ENCODE measurements at places on chromosomes 11 and 22.
A peak's percentile ranks its signal among the peaks of the same experiment; 100 is the strongest.

DNA sequence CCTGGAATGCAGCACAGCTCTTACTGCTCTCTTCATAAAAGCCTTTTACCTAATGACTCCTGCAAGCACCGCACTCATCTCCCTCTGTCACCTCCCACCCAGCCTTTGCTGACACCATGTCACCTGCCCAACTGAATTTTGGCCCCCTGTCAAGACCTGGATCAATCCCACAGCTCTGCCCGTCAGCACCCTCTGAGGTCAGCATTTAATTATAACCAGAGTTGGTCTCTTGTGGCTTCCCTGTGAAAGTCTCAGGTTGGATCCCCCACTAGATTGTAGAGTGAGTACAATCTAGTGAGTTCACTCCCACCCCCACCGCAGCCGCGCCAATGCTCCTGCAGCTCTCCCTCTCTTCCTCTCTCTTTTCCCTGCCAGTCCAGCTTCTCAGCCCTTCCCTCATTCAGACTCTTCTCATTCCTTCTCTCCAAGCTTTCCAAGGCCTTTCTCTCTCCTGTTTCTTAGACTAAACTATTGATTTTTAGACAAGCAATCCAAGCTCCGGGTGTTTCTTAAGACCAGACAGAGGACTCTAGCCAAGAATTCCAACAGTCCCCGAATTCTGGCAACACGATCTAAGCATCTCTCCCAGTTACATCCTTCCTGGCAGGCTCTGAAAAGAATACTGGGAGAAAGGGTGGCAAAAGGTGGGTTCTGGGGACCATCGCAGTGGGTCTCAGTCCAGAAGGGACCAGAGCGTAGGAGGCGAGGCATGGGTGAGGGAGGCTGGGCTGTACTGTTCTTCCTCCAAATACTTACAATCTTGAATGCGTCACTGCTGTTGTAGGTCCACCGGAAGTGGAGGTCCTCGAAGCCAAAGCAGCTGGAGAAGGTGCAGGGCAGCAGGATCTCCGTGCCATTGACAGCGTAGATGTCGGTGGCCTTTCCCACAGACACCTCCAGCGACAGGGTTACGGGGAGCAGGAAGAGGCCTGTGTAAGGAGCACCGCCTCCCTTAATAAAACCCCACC, 8.0 kb downstream of the SCN4B start:
- peak; percentile 30 for DNase-seq

- no peak for DNase-seq
Observed at GRCh38 chr11:5297721-5298323, 3.9 kb downstream of the OR51B4 start.

DNA sequence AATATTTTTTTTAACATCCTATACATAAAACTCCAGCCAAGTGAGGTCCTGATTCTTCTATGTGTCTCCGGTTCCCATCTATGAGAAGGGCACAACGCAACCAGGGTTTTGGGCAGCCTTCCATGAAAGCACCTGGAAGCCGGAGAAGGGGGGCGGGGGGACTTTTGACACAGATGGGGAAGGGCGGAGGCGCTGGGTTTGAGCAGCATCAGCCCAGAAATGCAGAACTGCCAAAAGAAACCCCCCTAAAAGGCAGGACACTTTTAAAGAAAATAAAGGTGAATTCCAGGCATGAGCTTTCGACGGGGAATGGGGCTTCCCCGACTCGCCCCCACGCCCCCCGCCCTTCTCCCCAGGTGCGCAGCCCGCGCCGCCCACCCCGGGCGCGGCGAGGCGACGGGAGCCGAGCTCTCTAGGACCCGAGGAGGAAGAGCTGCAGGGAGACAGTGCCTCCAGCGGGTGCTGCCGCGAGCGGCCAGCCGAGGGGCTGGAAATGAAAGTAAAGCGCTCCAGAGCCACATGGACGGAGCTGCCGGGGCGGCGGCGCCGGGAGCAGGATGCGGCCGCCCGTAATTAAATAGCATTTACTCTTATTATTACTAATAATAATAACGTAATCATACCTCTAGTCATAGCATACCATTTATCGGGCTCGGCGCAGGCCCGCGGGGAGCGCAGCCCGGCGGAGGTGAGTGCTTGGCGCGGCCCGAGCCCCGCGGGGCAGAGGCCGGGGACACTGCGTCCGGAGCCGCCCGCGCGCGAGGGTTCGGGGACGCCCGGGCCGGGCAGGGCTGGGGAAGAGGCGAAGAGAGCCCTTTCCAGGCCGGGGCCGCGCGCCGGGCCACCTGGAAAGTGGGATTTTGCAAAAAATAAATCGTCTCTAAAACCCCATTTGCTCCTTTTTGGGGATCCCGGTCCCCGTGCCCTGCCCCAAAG, at the start of gene ZC3H7B:
ZC3H7B (plus strand) TSS at position 441 of the 936 bp plus-strand sequence. CDS start 19,136 bp downstream, outside the sequence.
- peak; percentile 92 for DNase-seq

DNA sequence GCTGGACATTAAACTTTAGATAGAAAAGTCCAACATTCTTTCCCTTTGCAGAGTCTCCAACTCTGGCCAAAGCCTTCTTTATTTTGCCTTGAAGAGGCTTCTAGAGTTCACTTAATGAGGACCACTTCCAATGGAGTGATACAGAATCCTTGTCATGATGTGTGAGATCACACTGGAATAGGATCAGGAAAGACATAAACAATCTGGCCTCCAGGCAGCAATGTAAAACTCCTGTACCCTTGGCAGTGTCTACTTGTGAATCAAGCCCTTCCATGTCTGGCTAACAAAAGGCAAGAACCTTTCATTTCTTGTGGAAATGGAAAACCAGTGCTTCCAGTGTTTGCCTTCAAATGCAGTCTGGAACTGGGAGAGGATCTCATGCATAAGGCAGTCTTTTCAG, 56.5 kb upstream of the FIBIN start:
- peak; percentile 91 for DNase-seq

DNA sequence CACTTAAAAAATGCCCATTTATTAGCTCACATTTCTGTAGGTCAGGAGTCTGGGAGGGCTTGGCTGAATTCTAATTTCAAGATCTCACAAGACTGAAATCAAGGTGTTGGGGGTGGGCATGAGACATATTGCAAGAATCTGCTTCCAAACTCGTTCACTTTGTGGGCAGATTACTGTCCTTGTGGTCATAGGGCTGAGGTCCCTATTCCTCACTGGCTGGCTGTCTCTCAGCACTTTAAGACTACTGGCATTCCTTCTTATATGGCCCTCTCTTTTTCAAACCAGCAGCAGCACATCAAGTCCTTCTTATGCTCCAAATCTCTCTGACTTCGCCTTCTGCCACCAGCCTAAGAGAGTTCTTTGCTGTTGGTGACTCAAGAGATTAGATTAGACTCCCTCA, 27.8 kb upstream of the MYOD1 start:
- DNase-seq, result no peak

GRCh38 chr22:37917874-37918548, 11.9 kb downstream of the MICALL1 start:
- no peak for DNase-seq

- DNase-seq, result no peak
Observed at GRCh38 chr22:45082795-45083194, 73.0 kb upstream of the PHF21B start.

- DNase-seq, result no peak
Observed at GRCh38 chr11:75592715-75593114, 30.7 kb downstream of the SERPINH1 start.
